ENCODE measurements at places on chromosomes 1 and 21. TPM values are rescaled to one million over a fixed set of nuclear protein-coding genes. Genes with fewer than 3 reads are reported as not detected.
A peak's percentile ranks its signal among the peaks of the same experiment; 100 is the strongest.

DNA sequence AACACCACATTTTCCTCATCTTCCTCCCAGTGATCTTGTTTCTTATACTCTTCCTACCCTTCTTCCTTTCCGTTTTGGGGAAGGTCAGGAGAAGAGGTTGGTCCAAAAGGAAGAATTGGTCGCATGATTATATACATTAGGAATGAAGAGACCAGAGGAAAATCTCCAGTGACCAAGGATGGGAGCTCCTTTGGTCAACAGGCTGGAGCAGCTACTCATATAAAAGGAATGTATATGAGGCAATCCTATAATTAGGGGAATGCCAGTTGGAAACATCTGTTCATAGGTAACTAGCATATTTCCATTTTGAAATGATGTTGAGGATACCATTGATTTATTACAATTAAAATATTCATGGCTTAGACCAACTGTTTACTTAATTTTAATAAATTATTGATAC, 114.5 kb downstream of the LRRC40 start:
- no peak for DNase-seq

The OLFM3 gene
- polyA plus RNA-seq, result 24.7 TPM

GRCh38 chr1:117656202-117656641, 50.4 kb downstream of the TENT5C start:
- DNase-seq, result no peak

The REN gene
- polyA plus RNA-seq, result 15.3 TPM

The NSUN4 gene
- 28.5 TPM for polyA plus RNA-seq

The CD84 gene
- polyA plus RNA-seq, result 1.1 TPM

The PTGER3 gene
- polyA plus RNA-seq, result 43.8 TPM

DNA sequence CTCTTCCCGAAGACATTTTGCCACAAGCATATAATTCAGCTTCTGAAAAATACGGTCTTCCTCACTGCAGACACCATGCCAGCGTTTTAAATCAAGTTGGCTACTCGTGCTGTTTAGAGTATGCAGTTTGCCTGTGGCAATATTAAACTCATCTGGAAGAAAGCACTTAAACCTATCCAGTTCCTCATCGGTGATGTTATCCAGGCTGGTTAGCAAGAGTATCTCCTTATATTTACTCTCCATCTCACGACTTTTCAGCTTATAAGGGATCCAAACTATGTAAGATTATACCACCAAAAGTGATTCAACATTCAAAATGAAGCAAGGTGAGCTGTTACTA, 9.7 kb upstream of the IFI16 start:
- DNase-seq, result no peak

DNA sequence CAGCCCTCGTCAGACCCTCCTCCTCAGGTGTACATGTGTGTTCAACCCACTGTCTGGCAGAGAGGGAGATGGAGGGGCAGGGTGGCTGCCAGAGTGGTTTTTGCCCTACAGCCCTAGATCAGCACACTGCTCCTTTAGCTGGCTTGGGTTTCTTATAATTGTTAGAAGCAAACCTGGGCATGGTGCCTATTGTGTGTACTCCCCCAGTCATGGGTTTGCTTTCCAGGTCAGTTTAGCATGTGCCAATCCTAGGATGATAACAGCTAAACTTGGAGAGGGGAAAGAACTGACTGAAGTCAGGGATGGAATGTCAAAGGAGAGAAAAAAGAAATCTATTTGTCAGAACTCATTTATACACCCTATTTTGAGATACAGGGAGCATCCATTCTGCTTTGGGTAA, 63.3 kb downstream of the UCK2 start:
- DNase-seq, result no peak

DNA sequence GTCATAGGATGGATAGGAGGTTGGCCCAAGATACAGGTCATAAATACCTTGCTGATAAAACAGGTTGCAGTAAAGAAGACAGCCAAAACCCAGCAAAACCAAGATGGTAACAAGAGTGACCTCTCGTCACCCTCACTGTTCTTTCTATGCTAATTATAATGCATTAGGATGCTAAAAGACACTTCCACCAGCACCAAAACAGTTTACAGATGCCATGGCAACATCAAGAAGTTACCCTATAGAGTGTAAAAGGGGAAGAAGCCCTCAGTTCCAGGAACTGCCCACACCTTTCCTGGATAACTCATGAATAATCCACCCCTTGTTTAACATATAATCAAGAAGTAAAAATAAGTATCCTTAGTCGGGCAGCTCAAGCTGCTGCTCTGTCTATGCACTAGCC, 671.9 kb downstream of the PTPRC start:
- no peak for DNase-seq

The FRRS1 gene
- polyA plus RNA-seq, result 10.7 TPM

- no peak for DNase-seq
Measured at GRCh38 chr1:60268451-60268850, 194.9 kb upstream of the C1orf87 start.

The KRTAP13-1 gene
- polyA plus RNA-seq, result not detected

GRCh38 chr1:99227056-99227897, 37.0 kb upstream of the PLPPR4 start:
- no peak for DNase-seq

GRCh38 chr1:207331354-207332313, 10.2 kb downstream of the CD55 start:
- DNase-seq, result no peak

The PYHIN1 gene
- 0.15 TPM for polyA plus RNA-seq

DNA sequence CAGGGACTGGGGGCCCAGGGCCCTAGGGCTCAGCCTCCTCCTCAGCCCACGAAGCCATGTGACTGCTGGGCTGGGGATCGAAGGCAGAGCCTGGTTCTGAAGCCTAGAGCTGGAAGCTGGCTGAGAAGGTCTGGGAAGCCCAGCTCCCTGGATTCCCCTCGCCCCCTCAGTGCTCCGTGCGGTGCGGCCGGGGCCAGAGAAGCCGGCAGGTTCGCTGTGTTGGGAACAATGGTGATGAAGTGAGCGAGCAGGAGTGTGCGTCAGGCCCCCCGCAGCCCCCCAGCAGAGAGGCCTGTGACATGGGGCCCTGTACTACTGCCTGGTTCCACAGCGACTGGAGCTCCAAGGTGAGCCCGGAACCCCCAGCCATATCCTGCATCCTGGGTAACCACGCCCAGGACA, 9.1 kb downstream of the ADAMTSL4 start:
- no peak for DNase-seq

GRCh38 chr1:46522184-46522968, 29.1 kb downstream of the KNCN start:
- no peak for DNase-seq

- DNase-seq, result no peak
Measured at GRCh38 chr1:72937905-72938304, 655.6 kb upstream of the NEGR1 start.

DNA sequence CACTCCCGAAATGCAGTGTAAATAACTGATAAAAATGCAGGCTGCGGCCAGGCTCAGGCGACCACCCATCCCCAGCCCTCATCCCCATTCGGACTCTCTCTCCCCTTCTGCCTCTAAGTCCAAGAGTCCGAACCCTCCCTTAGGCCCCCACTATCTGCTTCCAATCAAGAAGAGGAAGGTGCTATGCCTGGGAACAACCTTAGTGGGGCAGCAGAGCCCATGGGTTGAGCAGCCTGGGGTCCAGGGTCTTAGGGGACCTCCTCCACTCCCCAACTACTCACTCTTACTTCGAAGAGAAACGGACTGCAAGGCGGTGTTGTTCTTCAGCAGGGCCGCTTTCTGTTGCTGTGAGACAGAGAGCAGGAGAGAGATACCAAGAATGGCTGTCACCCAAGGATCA, 12.2 kb downstream of the ARHGEF2 start:
- no peak for DNase-seq

- peak; percentile 65 for DNase-seq
Measured at GRCh38 chr1:24027838-24028468, 47.8 kb upstream of the SRSF10 start.

DNA sequence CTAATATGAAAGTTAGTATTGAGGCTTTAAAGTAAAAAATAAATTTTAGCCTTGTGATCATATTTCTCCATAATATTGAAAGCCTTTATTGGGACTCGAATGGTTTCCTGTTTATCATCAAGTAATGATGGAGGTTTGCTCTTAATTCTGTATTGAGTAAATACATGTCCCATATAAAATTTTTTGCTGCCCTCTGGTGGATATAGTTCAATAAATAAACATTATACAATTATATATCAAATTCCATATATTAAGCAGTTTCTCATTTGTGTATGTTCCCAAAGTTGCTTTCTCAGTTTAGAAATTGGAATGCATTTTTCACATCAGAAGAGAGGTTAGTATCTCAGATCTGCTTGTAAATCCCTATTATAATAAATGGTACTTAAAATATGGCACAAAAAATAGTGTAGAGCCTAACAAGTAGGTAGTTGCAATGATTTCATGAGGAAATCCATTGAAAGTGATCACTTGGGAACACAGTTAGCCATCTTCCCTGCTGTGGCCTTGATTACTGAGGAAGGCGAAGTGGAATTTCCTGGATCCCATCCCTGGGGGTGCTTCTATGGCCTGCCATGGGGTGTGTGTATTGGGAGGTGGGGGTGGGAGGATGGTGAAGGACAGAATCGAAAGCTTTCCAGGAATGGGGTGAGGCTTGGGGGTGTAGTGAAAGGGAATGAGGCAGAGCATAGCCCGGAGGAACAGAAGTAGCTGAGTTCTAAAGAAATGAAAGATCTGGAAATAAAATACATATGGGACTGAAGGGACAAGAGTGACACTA, 84.1 kb upstream of the C21orf91 start:
- peak; percentile 37 for DNase-seq

GRCh38 chr1:22919341-22920025, 53.2 kb downstream of the LACTBL1 start:
- DNase-seq, result no peak

The TDRD10 gene
- 1.4 TPM for polyA plus RNA-seq

DNA sequence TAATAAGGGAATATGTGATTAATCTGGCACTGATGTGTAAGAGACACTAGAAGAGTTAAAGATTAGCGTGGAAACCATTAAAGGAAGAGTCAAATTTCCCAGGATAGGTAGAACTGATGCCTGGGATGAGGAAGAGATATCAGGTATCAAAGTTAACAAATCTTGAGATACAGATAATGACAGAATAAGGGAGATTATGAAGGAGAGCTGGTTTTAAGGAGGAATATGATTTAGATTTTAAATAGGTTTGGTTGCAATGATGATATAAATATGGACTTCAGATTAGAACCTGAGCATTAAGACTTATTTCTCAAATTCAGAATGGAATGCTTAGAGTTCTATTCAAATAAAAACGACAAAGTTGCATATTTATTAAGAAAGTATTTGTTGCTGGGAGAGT, 26.2 kb downstream of the MAGI3 start:
- no peak for DNase-seq

Data from left kidney (tissue), 8 donors.